ENCODE measurements at places on chromosomes 4 and X.

GRCh38 chr4:107619066-107619465 lies 101.0 kb downstream of the PAPSS1 start:
- DNase-seq = no peak

DNA sequence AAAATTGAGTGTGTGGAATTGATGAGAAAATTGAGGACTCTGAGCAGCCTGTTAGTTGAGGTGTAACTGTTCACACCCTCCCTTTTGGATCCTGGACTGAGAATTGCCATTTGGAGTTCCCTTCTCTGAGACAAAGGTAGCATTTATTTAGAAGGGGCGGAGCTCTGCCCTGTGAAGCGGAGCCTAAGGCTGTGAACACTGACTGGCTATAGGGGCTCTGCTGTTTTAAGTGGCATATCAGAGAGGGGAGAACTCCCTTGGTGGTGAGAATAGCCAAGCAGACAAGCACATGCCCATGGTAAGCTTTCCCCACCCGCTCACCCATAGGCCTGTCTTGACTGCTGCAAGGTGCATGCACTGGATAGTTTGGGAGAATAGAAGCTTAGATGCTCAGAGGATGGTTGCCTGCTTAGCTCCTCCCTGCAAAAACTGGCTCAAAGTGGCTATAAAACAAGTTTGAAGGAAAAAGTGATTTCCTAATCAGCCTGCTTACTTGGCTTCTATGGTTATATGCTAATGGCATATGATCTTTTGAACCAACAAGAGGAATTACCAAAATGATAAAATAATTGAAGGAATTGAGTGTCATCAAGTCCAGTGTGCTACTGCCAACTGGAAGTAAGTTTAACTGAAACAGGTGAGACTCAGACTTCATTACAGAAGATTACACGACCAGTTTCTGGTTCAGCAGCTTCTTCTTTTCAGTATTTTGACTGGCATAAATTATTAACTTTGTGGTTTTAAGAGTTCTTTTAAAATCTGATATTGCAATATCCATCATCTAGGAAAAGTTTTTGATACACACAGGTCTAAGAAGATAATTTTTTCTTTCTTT lies 108.4 kb downstream of the AFF1 start:
- no peak for DNase-seq

DNA sequence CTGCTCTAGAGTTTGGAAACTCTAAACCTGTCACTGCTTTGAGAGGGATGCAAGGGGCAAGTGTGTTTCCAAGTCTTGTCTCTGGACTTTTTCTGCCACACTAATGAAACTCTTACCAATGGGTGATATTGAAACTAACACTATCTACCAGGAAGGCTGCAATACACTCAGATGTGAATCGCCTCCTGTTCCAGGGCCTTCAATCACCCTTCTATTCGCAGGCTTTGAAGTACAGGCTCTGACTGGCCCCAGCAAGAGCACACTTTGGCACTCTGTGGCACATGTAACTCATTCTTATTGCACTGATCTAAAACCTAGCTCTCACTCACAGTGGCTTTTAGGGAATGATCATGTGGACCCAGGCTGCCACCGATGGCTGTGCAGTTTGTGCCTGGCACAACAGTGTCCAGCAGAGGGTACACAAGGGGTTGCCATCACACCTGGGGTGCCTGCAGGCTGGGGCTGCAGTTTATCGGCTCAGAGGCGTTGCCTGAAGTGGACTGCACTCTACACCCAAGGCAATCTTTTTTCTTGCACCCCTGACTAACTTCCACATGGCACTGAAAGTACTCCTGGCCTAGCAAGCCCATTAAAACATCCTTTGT lies 210.8 kb downstream of the MGST2 start:
- no peak for DNase-seq

GRCh38 chr4:113524505-113525186 lies 236.9 kb downstream of the CAMK2D start:
- DNase-seq = no peak

- no peak for DNase-seq
Measured at GRCh38 chrX:74383611-74384010, 37.7 kb upstream of the SLC16A2 start.

DNA sequence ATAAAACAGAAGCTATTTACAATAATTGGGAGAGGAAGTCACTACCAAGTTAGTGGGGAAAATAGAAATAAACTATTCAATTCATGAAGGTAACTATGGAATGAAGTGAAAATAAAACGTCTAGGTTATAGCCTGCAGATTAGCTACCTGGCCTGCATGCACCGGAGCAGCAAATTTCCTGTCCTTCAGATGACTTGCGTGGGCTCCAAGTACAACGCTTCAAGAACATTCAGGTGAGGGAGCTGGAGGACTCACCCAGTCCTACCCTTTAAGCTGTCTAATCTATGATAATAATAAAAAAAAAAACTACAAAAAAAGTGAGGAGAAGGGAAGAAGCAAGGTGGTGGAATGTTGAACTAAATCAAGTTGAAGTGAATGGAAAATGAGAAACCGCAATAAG lies 13.2 kb downstream of the C4orf54 start:
- no peak for DNase-seq

DNA sequence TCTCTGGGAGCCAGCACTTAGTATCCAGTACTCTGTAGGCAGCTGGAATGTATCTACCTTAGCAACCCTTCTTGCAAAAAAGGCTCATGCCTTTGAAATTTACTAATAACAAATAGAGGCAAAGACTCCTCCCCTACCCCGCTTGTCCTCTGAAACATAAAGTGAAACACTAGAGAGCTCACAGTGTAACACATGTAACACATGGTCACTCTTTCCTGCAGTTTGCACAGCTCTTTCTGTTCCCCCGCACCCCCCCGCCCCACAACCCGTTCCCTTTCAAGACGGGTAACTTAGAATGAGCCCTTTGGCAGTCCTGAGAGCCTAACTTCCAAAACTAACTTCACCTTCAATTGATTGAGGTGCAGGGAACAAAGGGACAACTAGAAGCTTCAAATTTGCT lies 6.0 kb upstream of the BCORL1 start:
- DNase-seq = no peak

DNA sequence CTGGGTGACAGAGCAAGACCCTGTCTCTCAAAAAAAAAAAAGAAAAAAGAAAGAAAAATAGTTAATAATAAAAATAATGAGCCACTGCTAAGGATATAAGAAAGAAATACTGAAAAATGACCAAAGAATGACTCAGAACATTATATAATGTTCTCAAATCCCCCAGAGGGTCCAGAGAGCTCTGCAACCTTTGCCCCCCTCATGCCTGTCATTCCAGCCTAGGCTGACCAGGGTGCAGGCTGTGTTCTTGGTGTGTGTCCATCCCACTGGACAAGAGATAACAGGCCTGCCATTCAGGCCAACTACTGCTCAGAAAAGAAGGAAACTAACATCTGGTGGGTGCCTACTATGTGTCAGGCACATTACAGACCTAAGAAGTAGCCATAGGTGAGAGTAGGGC lies 72.7 kb upstream of the EDNRA start:
- no peak for DNase-seq

- no peak for DNase-seq
Measured at GRCh38 chr4:168825975-168826374, 184.1 kb downstream of the CBR4 start.

DNA sequence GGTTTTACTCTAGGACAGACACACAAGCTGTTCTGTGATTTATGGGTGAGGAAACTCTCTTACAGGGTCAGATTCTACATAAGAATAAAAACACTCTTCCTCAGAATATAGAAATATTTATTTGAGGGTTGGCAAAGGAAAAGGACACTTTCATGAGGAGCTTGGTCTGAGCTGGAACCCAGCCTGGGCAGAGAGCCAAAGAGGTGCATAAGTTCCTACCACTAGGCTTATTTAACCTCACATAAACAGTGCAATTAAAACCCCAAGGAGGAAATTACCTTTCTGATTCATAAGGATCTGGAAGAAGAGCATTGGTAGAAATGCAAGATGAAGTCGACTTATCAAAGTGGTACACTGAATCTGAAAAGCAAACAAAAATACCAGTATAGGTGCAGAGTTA lies 32.9 kb downstream of the SETD7 start:
- no peak for DNase-seq

DNA sequence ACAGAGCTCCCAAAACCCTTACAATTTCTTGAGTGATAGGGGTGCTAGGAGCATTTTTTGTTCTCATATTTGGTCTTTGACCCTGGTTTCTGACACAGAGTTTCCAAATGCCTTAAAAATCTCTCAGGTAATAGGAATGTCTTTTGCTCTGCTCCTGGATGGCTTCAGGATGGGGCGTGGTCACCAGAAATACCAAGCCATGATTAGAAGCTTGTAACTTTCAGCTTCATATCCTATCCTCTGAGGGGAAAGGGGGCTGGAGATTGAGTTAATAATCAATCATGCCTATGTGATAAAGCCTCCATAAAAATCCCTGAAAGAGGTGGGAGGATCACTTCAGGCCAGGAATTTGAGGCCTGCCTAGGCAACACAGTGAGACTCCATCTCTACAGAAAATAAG lies 34.6 kb upstream of the IL9R start:
- no peak for DNase-seq

GRCh38 chr4:159292137-159292896 lies 189.4 kb downstream of the RAPGEF2 start:
- DNase-seq = no peak

DNA sequence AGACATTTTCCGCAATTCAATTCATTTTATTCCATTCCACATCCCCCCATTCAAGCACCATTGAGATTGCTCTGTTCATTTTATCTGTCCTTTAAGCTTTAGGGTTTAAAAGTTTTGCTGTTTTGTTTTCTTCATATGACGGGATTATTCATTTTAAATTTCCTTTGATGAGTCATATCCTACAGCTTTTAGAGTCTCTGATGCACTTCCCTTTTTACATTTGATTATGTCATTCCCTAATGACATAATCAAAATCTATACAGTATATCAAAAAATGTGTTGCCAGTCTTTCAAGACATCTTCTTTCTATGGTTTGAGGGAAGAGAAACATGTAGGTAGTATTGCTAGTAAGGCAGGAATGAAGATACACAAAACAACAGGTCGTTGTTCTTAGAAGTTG lies 456.3 kb downstream of the PDGFC start:
- DNase-seq = no peak

DNA sequence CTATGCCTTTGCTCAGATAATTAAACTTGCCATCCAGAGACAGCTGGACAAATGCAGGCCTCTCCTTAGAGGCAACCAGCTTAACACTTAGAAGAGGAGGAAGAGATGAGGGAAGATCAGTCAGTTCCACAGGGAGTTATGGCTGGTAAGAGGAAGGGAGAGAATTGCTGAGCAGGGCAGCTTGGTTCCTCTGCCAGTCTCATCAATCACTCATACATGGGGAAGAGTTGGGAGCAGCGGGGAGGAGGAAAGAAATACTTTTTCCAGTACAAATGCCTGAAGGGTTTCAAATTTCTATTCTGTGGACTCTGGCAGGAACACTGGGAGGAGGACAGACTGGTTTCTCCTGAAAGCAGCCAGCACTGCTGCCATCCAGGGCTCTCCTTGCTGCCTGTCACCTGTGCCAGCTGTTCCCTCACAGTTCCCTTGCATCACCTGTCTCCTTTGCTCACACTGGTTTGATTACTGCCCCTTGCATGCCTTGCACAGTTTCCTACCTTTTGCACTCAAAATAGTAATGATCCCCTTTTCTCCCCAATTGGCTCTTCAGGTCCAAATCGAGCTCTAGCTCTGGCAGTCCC lies 59.5 kb downstream of the PGRMC2 start:
- no peak for DNase-seq

GRCh38 chrX:23656091-23656490 lies 11.2 kb upstream of the PRDX4 start:
- DNase-seq = no peak

DNA sequence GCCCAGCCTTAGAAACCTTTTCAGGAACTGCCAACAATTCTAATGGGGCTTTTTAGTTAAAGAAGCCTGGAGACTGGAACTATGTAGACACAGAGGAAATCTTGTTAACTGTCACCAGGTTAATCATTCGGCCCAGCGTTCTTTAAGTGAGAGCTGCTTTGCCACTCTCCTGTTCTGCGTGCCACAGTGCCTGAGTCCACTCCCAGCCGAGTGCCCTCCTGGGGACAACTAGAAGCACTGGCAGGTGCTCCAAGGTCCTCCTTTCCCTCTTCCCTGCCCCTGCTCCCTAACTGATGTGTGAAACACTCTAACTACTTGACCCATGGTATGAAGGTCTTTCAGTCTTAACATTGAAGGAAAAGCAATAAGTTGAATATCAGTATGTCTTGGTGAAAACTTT lies 151.2 kb upstream of the TLL1 start:
- DNase-seq = no peak

DNA sequence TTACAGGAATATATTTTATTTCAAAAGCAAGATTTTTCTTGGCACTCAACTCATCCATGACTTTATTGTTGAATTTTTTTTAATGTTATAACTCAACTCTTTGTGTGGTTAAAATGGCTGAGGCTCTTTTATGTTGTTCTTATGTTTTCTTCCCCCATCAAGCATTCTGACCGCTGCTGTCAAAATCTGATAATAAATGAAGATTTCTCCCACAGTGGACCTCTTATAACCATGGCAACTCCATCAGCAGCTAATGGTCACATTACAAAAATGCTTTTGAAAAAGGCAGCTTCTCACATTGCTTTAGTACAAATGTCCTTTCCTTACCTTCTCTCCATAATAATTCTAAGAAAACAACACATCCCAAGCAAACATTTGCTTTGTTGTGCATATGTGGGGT lies 96.0 kb upstream of the ATOH1 start:
- no peak for DNase-seq

DNA sequence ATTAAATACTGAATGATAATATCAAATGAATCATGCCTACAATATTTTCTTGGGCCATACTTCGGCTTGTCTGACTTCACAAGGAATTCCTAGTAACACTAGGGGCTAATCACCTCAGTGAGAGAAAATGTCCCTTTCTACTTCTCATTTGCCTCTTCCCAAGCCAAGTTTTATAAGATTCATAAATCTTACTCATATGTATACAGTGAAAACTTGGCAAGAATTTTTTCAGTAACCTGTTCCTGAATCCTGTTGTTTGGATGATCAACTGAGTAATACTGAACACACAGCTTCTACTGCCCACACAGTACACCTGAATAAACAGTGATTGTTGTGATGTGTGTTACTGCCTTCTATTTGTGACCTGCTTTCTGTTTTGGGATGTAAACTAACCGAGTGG lies 16.5 kb downstream of the TMPRSS11E start:
- DNase-seq = no peak

- no peak for DNase-seq
Measured at GRCh38 chrX:31323658-31324057, 251.8 kb upstream of the FTHL17 start.

DNA sequence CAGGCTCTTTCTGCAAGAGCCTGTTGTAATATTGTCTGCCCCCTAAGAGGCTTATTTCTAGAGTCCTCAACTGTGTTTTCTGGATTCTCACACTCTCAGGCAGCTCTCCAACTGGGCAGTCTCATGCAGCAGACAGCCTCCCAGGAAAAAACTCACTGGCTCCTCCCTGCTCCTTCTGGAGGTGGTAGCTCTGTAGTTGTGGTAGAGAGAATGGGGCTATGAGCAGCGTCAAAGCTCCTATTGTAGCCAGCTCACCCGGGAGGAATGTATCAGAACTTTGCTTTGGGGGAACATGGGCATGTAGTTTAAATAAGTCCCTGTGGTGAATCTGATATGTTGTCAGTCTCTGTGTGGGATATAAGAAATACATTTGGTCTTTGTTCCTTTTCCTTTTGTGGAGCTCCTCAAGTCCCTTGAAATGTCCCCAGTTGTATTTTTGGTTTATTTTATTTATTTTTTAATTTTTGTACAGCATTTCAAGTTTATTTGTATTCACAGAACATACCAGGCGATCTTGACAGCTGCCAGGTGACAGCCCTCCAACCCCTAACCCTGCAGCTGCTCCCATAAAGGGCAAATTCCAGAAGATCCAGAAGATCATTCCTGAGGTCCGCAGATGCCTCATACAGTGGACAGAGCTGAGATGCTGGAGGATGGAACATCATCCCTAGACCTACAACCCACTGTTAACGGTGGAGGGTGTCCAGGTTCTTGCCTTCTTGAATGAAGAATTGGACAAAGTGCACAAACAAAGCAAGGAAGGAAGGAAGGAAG lies 45.7 kb downstream of the TRIM61 start:
- no peak for DNase-seq
